ENCODE measurements at places on chromosomes 6 and 20.

- DNase-seq, result no peak
Measured at GRCh38 chr20:9179867-9180266, 111.0 kb downstream of the PLCB4 start.

- no peak for DNase-seq
Measured at GRCh38 chr20:58102261-58102660, 126.2 kb downstream of the ANKRD60 start.

- no peak for DNase-seq
Measured at GRCh38 chr20:5737619-5737953, 12.6 kb upstream of the SHLD1 start.

DNA sequence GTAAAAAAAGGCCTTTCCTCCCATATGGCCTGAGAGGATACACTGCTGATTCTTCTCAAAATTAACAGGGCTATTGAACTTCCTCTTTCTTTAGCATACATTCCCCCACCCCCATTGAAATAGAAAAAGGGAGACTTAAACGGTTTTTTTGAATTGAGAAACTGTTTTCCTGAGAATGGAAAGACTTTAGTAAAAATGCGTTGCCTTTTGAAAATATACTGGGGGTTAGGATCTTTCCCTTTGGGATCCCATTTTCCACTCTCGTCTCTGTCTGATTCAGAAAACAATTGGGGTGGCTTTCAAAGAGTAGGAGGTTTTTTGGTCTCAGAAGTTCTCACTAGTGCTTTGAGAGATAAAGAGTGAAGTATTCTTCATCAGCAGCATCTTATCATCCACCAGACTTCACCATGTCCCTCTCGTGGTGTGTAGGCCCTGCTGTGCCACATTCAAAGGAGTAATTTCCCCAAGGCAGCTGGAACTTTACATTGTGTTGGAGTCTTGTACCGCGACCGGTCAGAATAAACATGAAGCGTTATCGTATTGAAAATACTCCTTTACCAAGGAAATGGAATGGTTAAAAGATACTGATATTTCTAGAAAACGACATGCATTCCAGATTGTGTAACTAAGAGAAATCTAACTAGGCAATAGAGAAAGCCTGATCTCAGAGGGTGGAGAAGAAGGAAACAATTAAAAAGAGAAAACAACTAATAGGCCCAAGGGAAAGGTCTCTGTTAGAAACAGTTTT lies 10.6 kb downstream of the MYB start:
- DNase-seq, result no peak

DNA sequence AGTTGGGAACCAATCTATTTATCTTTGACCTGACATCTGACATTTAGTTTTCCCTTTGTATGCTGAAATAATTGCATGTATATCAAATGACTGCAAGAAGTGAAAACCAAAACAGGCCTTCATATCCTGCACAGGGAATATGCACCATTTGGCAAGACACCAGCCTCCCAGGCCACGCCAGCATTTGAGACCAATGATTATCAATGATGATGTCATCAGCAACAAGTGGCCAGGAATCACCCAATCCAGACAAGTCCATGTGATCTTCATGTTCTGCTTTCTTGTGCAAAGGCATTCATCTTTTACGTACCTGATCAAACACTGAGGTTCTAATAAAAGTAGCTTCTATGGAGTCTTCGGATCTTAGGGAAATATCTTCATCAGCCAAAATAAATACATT lies 107.4 kb upstream of the TENT5A start:
- DNase-seq, result no peak

DNA sequence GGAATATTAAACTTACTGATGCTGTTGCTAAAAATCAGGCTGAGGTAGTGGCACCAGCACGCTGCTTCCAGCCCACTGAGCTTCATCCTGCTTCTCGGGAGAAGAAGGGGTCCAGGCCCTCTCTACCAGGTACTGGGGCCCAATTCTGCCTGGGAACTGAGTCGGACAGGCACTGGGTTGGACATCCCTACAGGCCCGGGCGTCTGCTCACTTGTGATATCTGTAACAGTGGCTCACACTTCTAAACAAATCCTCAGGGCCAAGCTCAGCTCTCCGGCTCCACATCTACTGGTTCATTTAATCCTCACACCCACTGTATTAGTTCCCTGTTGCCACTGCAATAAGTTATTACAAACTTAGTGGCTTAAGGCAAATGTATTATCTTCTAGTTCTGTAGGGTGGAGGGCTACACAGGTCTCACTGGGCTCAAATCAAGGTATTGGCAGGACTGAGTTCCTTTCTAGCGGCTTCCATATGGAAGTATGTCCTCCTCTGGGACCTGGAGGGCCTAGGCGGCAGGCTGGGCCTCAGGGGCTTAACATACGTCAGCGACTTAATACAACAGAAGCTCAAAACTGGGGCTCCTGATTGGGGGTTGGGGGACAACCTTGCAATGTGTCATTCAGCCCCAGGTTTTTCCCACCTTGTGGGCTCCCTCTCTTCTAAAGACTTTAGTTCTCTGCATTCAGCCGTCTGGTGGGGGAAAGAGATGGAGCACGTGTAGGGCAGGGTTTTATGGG lies 1.6 kb upstream of the KCNK15 start:
- no peak for DNase-seq

GRCh38 chr20:5136096-5136495 lies 9.3 kb downstream of the CDS2 start:
- DNase-seq, result no peak

DNA sequence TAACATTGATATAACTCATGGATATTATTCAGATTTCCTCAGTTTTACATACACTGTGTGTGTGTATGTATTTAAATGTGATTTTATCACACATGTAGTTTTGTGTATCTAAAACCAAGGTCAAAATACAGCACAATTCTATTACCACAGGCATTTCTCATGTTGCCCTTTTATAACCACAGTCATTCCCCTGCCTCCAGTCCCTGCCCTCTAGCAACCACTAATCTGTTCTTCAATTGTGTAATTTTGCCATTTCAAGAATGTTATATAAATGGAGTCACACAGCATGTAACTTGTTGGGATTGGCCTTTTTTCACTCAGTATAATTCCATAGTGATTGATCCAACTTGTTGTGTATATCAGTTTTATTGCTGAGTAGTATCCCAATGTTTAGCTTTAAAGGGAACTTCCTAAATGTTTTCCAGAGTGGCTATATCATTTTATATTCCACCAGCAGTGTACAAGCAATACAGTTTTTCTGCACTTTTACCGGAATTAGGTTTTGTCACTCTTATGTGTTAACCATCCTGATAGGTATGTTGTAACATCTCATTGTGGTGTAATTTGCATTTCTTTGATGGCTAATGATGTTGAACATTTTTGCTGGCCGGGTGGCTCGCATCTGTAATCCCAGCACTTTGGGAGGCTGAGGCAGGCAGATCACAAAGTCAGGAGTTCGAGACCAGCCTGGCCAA lies 338.2 kb downstream of the SOX4 start:
- DNase-seq, result no peak

DNA sequence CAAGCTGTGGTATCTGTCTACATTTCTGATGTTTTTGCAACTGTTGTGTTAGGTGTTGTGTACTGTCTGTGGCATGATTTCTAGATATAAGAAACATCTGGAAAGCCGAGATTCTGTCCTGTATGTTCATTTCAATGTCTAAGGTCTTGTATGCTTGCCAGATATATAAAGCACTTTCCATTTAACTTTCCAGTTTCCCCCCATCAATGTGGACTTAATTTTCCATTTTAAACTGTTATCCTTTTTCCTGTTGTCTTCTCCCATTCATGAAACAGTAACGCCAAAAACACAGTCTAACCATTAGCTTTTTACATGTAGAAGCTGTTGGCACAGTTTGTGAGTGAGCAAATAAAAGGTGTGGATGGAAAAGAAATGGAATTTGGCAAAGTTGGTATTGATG lies 181.6 kb downstream of the FARS2 start:
- DNase-seq, result no peak

- DNase-seq, result no peak
Measured at GRCh38 chr6:167824591-167825331, 1.9 kb upstream of the AFDN start.

DNA sequence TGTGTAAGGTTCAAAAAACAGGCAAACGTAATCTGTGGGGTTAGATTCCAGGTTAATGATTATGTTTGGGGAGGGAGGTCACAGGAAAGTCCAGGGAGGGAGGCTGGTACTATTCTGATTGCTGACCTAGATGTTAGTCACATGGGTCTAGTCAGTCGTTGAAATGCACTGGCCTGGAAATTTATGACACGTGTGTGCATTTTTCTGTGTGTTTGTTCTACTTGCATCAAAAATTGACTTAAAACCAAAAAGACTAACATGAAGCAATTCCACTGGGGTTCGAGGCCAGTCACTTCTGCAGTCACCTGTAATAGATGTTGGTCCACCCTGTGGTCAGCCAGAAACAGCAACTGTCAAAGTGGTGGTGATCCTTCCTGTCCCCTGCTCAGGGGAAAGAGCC lies 104.2 kb upstream of the MLN start:
- no peak for DNase-seq

DNA sequence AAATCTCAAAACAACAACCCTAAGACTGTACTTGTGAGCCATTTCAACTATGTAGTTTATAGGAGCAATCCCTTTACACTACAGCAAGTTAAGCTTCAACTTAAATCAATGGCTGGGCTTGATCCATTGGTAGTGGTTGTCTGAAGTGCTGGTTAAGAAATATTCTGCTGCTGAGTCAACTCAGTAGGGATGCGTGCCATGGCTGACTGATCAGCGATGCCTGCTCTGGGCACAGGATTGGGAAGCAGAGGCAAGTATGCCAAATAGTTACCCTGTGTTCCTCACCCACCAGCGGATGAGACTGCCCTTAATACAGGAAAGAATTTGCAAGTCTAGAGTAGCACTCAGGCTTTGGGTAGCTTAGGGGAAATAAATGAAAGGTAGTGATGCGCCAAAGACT lies 41.5 kb downstream of the GCM1 start:
- no peak for DNase-seq

Data from activated CD4-positive, alpha-beta T cell treated with anti-CD3 and anti-CD28 coated beads, Interleukin-2, amount 50 U/mL, for 48 hours (primary cell).